Fibroblast of skin of scalp (primary cell): ENCODE measurements at places on chromosomes 12 and 14.
A peak's percentile ranks its signal among the peaks of the same experiment; 100 is the strongest.

DNA sequence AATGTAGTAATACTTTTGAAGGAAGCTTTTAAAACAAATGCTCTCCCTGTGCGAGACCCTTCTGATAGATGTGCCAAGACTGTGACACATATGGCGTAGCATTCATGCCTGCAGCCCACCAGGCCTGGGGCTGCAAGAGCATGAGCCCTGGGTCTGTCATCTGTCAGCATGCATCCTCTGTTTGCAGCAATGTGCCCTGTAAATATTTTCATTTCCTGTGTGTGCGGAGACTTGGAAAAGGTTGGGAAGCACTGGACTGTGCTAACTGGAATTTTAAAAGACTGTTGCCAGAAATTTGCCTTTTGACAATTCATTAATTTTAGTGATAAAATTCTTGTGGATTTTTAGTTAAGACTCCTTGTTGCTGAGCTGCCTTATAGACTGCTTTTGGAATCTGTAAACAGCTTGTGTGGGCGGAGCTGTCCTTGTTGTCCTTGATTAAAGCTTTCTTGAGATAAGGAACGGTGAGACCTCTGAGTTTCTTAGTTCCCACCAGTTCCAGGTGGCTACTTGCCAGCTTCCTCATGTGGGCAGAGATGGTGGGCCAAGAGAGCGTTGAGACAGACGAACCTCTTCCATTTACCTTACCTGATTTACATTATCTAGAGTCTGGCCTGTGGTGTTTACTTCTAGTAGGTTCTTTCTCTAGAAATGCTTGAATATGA, 23.4 kb downstream of the MARK3 start:
- DNase-seq = no peak

DNA sequence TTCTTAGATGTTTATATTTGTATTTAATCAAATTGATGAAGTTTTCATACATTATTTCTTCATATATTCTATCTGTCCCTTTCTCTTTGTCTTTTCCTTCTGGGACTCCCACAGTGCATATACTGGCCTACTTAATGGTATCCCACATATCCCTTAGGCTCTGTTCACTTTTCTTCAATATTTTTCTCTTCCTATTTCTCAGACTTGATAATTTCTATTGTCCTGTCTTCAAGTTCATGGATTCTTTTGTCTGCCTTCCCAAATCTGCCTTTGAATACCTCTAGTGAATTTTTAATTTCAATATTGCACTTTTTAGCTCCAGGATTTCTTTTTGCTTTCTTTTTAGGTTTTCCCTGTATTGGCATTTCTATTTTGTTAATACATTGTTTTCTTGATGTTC, 33.4 kb downstream of the IFT81 start:
- DNase-seq = no peak

GRCh38 chr14:93923626-93924025, 3.5 kb upstream of the FAM181A start:
- no peak for DNase-seq

DNA sequence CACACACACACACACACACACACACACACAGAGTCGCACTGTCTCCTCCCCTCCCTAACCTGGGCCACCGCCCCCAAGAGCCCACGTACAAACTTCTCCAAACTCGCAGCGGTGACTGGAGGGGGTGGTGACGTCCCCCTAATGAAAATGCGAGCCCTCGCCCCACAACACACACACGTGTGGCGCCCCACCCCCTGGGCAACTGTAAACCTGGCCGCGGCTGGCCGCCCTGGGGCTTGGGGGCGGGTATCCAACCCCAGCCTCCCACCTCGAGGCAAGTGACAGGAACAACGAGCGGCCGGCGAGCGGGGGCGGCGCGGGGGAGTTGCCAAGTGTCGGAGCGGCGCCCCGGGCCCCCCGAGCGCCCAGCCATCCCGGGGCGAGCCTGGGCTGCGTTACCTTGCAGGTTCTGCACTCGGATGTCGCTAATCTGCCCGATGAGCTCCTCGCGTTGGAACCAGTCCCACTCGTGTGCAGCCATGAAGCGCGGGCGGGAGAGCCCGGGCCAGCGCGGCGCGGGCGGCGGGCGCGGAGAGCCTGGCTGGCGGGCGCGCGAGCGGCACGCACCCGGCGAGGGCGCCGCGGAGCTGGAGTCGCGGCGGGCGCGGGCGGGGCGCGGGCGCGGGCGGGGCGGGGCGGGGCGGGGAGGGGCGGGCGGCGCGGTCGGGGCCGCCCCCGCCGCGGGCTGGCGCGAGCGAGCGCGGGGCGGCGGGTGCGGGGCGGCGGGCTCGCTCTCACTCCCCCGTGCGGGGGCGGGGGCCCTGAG, at the start of gene CLMN:
Gene CLMN (minus strand): TSS at position 597 of the 766 bp plus-strand sequence. CDS start 116 bp downstream, at position 481.
- peak; percentile 37 for DNase-seq

DNA sequence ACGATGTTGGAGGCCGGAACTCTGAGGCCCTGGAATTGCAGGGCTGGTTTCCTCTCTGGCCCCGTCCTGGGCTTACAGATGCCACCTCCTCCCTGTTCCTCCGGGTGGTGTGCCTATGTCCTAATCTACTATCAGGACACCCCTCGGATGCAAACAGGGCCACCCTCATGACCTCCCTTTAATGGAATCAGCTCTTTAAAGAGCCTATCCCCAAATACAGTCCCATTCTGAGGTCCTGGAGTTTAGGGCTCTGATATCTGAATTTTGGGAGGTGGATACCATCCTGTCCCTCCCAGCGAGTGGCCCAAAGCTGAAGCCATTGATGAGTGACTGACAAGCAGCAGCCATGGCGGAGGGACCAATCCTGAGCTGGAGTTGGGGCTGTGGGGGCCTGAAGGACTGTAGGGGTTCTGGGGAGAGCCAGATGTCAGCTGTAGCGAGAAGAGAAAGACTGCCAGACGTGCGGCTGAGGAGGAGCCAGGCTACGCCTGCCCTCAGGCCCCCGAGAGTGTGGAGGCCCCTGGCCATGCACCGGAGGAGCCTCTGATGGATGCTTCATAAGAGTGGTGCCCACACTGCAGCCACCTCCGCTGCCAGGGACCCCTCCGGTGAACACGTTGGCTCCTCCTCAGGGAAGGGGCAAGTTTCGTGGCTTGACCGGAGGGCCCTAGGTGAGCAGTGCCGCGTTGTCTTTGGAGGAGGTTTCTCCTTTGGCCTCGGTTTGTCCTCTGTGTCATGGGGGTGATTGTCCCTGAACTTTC, 100.2 kb downstream of the KIF26A start:
- no peak for DNase-seq

DNA sequence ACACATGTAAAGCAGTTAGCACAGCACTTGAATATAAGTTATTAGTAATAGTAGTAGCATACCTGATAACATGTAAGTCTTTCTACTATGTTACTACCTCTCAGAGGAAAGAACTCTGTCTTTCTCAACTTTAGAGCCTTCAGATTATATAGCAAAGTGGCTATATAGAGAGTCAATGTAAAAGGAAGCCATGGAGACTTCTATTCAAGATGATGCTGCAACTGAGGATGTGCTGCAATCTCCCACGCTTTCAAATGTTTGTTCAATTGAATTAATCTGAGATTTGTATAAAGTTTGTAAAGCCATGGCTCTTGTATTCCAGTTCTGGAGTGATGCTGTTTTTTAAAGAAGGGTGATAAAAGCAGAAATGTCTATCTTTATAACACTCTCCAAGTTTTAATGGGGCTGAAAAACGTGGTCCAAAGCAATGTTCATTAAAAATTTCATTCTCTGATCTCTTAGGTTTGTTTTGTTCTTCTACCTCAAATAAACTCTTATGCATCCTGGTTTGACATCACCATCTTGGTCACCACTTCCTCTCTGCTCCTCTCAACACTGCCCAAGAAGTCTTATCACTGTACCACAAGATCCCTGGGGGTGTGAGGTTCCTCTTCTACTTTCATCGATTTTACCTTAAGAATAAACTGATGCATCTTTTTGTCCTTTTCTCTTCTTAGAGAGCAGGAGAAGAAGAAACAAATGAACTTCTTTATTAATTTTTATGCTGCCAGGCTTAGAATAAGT, 40.6 kb downstream of the C12orf42 start:
- no peak for DNase-seq

GRCh38 chr12:64767495-64767894, 8.3 kb upstream of the GNS start:
- DNase-seq = no peak

DNA sequence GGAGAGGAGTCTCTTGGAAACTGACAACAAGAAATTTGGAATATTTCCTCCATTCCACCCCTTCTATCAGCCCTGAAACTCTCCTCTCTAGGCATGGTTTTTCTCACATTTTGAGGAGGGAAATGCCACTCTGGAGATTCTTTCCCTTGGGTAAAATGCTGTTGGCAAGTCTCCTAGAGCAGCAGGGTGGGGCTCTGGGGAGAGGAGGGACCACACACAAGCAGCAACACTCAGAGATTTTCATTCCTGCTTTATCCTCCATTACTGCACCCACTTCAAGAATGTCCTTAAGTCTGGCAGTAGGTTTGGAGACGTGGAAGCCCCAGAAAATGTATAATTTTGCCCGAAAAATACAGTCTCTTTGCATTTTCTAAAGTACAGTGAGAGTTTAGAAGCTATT, 130.8 kb upstream of the FLRT2 start:
- peak; percentile 87 for DNase-seq

- no peak for DNase-seq
Measured at GRCh38 chr14:100320157-100320856, 2.8 kb upstream of the SLC25A47 start.

GRCh38 chr12:25962932-25963525, 4.5 kb downstream of the RASSF8 start:
- no peak for DNase-seq

- peak; percentile 75 for DNase-seq
Measured at GRCh38 chr12:127083008-127083949, 1183.7 kb upstream of the TMEM132C start.

- DNase-seq = no peak
Measured at GRCh38 chr12:115407036-115407435, 723.1 kb upstream of the TBX3 start.

DNA sequence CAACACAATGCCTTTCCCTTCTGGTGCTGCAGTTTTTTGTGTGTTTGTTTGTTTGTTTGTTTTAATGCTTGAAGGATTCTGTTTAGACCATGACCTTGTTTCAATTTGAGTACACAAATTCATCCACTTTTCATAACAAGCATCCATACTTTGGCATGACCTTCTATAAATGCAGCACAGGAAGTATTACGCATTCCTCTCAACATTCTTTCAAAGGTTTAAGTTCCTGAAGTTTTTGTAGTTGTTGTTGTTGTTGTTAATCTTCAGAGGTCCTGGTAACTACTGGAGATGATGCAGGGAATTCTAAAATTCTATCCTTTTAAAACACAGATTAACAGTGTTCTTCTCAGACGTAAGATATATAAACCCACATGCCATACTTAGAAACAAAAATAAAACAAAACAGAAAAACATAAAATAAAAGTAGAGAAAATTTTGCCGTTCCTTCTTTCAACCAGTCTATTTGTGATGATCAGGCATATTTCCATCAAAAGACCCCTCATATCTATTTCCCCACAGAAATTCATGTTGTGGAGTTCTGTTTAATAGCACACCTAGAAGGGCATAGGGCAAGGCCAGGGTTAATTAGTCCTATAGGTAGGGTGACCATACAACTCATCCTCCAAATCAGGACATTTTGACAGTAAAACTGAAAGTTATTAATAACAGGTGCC, 529.9 kb downstream of the NOVA1 start:
- DNase-seq = no peak
